ENCODE measurements at places on chromosomes 11 and 22.
A peak's percentile ranks its signal among the peaks of the same experiment; 100 is the strongest.

GRCh38 chr11:76724171-76724768 is 53.7 kb upstream of the LRRC32 start:
- DNase-seq: no peak

GRCh38 chr11:106553304-106553703 is 465.0 kb downstream of the GUCY1A2 start:
- no peak for DNase-seq

- no peak for DNase-seq
Observed at GRCh38 chr11:116840746-116841296, 3.4 kb upstream of the APOA1 start.

DNA sequence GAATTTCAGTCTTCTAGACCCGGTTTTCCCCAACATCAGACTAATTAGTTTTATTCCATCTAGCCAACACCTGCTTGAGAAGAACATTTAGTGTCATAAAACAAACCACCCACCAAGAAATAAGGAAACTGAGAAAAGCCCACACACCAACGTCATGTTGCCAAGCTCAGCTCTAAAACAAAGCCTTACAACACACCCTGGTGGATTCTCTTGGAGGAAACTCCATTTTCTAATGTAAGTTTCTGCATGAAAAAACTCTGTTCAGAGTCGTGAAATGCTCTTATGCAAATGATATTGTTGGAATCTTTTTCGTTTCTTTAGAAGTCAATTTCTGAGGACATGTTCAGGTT is 105.0 kb upstream of the RAG2 start:
- DNase-seq: no peak

- DNase-seq: peak; percentile 50
Observed at GRCh38 chr22:50526834-50527801, 1.7 kb upstream of the SCO2 start.

DNA sequence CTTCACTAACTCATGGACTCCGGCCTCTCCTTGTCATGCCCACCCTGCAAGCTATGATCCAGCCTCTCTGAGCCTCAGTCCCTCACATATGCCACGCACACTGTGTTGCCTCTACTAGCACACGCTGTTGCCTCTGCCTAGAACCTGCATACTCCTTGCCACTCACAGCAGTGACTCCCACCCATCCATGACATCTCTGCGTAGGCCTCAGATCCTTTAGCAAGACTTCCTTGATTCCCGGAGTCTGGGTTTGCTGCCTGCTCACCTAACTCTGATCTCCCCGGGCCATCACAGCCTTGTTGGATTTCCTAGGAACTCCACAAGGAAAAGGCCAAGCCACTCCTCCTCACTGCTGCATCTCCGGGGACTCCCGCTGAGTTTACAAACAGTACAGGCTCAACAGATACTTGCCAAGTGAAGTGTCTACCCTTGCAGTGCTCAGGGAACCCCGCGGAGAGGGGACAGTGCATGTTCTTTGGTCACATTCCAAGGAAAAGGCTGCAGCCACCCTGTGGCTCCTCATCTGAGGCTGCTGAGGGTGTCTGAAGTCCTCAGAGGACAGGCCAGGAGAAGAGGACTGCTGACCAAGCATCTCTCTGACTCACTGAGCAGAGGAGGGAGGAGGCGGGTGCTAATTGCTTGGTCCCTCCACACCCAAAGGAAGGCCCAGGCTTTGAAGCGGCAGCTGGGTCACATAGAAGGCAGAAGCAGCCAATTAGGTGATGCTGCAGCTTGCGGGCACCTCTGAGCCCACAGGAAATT is 42.4 kb upstream of the NAV2 start:
- no peak for DNase-seq

DNA sequence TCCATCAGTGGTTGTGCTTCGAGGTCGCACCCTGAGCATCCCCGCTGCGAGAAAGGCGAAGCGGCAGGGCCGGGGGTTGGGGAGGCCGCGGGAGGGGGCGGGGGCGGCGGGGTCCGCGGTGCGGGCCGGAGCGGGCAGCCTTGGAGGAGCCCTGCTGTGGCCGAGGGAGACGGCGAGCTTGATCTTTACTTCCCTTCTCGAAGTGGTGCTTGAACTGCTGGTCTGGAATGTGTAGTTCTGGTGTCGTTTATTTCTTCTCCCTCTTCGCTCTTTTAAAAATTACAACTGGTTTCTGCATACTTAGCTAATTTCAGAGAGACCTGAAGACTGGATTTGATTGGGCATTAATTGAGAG is 1.1 kb downstream of the APLP2 start:
- no peak for DNase-seq

DNA sequence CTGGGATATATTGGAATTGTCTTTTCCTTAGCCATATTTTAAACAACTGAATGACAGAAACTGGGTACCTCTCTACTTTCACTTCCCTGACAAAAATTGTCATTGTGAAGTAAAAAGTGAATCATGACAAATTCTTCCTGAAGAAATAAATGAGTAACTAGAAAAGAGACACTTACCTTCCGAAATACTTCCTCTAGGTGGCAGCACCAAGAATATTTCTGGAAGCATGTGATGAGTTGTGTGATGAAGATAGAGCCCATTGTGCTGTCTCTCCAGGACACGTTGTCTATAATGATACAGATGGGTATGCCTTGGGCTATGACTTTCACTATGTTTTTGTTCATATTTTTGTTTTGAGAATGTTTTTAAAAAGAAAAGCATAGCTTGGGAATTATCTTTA is 21.5 kb downstream of the CASP4 start:
- DNase-seq: peak; percentile 57

DNA sequence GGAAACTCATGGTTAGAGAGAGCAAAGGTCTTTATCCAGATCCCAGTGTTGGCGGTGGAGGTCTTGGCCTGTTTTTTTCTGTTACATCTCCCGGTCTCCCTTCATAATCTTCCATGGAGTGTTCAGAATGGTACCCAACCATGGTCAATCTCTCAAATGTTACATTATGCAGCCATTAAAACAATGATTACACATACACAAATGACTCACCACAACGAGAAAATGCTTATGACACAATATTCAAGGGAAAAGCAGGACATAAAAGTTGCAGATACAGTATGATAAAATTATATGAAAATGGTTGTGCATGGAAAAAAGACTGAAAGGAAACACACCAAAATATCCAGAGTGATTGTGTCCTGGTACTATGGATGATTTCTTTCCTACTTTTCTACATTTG is 17.8 kb upstream of the CSNK1E start:
- no peak for DNase-seq

GRCh38 chr22:24727218-24727851 is 47.2 kb downstream of the PIWIL3 start:
- DNase-seq: no peak

DNA sequence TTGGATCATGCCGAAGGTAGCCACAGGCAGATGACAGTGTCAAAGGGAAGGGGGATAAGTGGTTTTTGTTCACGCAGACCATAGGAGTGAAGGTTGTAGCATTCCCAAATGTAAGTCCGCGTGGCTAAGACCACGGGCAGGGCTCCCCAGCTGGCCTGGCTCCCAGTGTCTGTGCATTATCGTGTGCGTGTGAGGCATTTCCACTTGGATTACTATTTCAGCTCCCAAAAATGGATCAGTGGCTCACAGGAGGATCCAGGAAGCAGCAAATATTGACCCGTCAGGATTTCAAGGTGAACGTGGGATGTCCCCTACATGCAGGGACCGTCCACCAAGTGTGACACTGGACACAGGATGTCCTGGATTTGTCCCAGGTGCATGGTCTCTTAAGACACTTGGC is 10.6 kb downstream of the CDKN1C start:
- no peak for DNase-seq

- no peak for DNase-seq
Observed at GRCh38 chr22:42062506-42063170, 8.0 kb downstream of the NAGA start.

DNA sequence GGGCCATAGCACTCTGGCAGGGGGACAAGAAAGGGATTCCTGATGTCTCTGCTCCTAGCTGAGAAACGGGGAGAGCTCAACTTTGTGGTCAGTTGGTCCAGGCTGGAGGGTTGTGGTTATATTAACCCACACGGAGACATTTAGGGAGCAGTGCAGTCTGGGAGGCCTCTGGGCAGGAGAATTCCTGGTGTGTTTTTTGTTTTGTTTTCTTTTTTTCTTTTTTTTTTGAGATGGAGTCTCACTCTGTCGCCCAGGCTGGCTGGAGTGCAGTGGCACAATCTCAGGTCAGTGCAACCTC is 88.0 kb upstream of the SHISAL1 start:
- DNase-seq: no peak

GRCh38 chr11:70454197-70454767 is 56.0 kb downstream of the CTTN start:
- DNase-seq: no peak

DNA sequence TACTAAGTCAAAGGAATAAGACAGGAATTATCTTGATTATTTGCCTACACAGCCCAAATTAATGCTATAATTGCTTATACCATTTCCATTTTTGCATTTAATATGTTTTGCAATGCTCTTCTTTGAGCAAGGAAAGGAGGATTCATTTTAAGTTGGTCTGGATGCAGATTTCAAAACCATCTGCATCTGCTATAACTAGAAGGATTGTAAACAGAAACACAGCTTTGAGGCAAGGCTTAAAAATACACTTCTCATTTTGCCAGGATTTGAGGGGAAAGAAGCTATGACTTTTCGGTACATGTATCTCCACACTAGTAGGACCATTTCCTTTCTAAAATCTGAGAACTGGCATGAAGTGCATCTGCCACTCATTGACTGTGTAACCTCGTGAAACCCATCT is 95.9 kb upstream of the MTNR1B start:
- DNase-seq: no peak

DNA sequence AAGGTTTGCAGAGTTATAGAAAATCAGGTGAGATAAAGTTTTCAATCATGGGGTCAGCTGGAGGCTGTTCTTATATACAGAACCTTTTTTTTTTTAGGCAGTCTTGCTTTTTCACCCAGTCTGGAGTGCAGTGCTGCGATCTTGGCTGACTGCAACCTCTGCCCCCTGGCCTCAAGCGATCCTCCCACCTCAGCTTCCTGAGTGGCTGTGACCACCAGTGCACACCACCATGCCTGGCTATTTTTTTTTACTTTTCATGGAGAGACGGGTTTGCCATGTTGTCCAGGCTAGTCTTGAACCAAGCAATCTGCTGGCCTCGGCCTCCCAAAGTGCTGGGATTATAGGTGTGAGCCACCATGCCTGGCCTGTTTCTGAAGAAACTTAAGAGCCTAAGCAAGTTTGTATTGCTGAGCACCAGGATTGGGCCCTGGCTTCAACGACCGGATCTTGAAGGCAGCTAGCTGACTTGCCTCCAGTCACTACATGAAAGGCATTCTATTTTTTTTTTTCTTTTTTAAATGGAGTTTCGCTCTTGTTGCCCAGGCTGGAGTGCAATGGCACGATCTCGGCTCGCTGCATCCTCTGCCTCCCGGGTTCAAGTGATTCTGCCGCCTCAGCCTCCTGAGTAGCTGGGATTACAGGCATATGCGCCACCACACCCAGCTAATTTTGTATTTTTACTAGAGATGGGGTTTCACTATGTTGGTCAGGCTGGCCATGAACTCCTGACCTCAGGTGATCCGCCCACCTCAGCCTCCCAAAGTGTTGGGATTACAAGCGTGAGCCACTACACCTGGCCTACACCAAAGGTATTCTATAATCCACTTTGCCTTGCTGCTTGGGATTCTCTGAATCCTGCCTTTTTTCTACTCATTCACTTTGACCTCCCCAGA is 7.6 kb downstream of the XBP1 start:
- DNase-seq: no peak

DNA sequence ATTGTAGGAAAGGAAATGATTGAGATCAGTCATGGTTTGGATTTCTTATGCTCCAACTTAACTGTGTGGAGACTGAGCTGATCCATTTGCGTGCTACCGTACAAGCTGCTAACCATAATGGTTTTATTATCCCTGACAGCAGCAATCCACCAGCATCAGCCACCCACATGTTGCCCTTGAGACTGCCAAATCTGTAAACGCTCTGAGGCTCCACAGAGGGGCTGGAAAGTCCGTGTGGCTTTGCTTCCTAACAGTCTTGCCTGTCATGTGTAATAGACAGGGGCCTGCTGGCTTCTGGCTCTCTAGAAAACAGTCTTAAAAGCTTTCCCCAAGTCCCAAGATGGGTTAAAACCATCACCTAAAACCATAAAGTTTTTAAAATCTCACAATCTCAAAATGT is 30.1 kb downstream of the ATG16L2 start:
- DNase-seq: no peak

- DNase-seq: no peak
Observed at GRCh38 chr11:64008914-64009633, 22.8 kb downstream of the OTUB1 start.

DNA sequence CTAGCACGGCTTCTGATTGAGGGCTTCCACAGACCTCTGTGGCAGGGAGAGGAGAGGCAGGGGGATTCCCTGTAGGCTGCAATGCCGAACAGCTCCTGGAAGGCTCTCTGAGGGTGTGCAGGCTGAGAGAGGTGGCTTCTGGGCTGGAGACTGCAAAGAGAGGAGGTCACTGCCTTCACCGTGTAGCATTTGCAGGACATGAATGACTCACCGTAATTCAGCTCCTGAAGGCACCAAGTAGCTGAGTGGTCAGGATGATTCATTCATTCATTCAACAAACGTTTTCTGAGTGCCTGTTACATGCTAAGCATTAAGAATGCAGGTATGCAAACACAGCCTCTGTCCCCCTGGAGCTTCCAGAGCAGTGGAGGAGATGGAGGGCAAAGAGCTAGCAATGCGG is 18.0 kb upstream of the EIF3D start:
- DNase-seq: no peak

GRCh38 chr11:45145379-45146071 is 914 bp upstream of the PRDM11 start:
- DNase-seq: no peak

GRCh38 chr11:129538323-129538722 is 162.7 kb downstream of the BARX2 start:
- DNase-seq: no peak

DNA sequence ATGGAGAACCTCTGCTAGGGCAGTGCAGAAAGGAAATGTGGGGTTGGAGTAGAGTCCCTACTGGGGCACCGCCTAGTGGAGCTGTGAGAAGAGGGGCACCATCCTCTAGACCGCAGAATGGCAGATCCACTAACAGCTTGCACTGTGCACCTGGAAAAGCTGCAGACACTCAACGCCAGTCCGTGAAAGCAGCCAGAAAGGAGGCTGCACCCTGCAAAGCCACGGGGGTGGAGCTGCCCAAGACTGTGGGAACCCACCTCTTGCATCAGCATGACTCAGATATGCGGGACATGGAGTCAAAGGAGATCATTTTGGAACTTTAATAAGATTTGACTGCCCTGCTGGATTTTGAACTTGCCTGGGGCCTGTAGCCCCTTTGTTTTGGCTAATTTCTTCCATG is 8.7 kb downstream of the TSKU start:
- no peak for DNase-seq

- DNase-seq: no peak
Observed at GRCh38 chr11:117037975-117038350, 60.3 kb downstream of the SIK3 start.
